ENCODE measurements at places on chromosomes 3 and 15.

DNA sequence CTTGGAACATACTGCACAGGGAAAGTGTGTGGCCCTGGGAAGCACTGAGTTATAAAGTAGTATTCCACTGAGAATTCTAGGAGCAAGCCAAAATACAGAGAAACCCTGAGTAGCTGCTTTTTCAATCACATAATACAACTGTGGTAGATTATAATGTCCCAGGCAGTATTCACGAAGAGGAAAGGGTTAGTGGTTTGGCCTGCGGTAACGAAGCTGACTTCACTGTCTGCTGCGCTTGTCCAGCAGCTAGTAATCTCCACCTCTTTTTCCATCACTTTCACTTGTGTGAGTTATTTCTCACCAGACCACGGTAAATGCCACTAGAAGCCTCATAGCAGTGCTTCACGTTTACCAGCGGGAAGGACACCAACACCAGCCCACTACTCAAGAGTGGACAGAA lies 34.4 kb downstream of the RPL39L start:
- DNase-seq, result no peak

DNA sequence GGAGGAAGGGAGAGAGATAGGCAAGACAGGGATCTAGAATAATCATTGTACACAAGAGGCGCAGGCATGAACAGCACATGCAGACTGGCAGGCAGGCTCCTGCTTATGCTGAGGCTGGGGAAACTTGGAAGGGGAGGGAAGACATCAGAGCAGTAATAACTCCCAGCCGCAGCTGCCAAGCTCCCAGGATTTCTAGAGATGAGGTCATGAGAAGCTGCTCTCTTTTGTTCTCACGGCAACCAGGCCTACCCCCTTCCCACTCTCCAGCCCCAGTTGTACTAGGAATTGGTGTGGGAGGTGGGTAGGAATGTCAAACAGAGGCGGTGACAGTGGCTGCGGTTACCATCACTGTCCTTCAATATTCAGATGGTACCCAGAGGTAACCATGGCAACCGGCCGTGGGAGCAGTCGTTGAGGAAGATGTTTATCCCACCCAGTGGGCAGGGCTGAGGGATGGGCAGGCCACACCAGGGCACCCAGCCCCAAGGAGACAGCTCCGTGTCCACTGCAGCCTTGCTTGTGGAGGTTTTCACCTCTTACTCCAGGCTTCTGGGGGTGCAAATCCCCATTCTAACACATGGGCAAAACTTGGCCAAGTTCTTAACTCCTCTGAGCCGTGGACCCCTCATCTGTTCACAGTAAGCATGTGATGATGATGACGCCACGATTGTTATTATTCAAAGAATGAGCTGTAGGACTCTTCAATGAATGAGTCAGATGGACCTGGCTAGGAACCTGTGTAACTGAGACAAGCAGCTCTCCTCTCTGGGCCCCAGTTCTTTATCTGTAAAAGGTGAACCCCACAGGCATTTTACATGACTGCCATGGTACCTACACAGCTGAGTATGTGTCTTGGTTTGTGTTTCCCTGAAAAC lies 360.8 kb upstream of the PROK2 start:
- DNase-seq, result peak; percentile 15

DNA sequence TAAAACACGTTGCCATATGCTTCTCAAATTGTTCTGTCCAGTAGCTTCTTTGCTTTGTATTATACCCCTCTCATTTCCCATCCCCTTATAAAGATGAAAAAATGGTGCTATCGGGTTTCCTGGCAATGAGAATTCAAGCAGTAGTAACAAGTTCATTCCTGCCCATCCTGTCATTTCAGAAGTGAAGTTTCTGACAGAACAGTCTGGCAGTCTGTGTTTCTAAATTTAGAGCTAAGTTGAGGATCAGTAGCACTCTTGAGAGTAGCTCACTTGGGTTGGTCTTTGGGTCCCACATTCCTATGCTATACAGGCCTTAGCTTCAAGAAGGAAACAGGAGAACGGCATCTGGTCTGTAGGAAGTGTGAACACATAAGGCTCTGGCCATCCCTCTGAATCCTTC lies 134.6 kb downstream of the GHSR start:
- DNase-seq, result no peak

DNA sequence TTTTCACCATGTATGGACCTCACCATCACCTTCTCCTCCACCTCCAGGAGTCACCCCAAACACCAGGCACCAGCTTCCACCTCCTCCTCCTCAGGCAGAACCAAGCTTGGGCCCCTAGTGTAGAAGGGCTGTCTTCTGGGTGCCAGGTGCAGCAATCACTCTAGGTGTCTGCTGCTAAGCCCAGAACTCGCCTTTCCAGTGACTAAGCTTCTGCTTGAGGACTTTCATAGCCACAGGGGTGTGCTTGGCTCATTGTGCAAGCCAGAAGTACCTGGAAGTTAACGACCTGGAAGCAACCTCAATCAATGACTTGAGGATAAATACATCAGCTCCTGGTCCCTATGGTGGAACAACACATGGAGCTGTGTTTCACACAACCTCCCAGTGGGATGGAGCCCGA lies 49.8 kb upstream of the PXYLP1 start:
- no peak for DNase-seq

GRCh38 chr15:41988896-41989572 lies 16.7 kb upstream of the EHD4 start:
- DNase-seq, result no peak

- no peak for DNase-seq
Observed at GRCh38 chr3:193720169-193720568, 127.2 kb downstream of the OPA1 start.

GRCh38 chr3:111989061-111989678 lies 9.6 kb upstream of the TAGLN3 start:
- DNase-seq, result peak; percentile 48

GRCh38 chr3:111237946-111238345 lies 166.3 kb downstream of the NECTIN3 start:
- DNase-seq, result no peak

DNA sequence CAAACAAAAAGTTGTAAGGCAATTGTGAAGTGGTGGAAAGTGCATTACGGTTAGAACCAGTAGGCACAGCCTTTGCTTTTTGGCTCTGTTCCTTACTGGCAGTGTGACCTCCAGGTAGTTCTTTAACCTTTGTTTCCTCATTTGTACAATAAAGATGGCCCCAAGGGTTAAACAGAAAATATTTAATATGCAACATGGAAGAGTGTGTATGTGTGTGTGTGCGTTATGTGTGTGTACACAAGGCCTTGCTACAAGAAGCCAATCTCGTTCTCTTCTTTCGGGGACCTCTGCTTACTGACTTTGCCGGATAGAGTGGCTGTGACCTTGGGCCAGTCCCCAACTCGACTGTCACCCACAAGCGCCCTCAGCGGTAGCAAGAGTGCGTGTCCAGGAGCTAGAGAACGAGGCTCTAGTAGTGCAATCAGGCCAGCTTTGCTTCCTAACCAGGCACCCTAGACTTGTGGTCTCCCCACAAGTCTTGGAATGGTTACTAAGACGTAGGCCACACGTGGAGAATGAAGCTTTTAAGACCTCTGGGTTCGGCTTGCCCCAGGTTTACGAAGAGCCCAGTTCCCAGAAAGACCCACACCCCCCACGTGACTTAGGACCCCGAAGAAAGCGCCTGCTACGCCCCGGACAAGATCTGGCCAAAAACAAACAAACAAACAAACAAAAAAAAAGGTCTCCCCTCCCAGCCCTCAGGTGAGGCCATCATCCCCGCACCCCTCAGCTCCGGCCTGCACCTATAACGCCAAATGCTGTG lies 593 bp downstream of the CIAO2A start:
- peak; percentile 82 for DNase-seq

- peak; percentile 82 for DNase-seq
Observed at GRCh38 chr3:126389112-126389793, 5.5 kb upstream of the CFAP100 start.

- DNase-seq, result no peak
Observed at GRCh38 chr3:148607491-148607890, 90.2 kb upstream of the AGTR1 start.

DNA sequence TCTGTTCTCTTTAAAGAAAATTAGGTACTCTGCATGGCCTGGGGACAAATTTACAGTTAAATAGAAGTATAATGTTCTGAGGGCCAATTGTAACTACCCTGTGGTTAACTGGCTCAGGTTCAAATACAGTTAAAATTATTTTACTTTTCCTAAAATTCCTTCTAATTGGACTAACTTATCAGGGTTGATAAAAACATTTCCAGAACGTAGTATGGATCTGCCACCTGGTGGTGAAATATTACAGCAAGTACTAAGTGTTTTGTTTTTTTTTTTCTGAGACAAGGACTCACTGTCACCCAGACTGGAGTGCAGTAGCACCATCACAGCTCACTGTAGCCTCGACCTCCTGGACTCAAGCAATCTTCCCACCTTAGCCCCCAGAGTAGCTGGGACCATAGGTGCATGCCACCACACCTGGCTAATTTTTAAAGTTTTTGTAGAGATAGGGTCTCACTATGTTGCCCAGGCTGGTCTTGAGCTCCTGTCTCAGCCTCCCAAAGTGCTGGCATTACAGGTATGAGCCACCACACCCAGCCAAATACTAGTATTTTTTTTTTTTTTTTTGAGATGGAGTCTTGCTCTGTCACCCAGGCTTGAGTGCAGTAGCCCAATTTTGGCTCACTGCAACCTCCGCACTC lies 29.2 kb downstream of the NEO1 start:
- peak; percentile 61 for DNase-seq

- DNase-seq, result no peak
Observed at GRCh38 chr3:197022405-197023231, 7.0 kb downstream of the MELTF start.

DNA sequence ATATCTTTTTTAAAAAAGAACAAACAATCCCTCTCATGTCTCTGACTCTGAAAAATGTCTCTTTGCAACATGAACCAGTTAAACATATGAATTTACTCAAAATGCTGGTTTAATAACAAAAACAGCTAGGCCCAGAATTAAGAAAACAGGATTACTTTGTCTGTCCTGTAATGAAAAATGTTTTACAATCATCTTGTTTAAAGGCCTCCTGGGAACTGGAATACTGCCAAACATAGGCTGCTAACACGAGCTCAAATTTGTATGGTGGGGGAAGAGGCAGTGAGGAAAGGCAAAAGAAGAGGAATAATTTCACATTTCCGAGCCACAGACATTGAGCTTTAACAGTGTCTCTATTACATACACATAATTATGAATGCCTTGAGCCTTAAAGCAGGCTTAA lies 61.7 kb upstream of the PPIB start:
- DNase-seq, result peak; percentile 72

DNA sequence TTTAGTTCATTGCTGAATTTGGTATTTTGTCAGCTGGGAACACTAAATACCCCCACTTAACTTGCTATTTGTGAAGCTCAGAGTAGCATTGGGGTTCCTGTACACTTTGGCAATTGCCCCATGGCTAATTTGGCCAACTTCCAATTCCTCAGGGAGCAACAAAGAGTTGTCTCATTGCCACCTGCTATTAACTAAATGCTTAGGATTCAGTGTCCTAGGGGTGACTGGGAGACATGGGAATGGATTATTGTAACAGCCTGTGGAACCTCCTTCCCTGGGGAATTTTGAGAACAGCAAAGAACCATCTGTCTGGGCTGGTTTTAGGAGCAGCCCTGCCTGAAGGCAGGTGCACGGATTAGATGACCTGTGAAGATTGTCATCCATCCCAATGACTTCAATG lies 437.4 kb upstream of the TPRG1 start:
- DNase-seq, result no peak

DNA sequence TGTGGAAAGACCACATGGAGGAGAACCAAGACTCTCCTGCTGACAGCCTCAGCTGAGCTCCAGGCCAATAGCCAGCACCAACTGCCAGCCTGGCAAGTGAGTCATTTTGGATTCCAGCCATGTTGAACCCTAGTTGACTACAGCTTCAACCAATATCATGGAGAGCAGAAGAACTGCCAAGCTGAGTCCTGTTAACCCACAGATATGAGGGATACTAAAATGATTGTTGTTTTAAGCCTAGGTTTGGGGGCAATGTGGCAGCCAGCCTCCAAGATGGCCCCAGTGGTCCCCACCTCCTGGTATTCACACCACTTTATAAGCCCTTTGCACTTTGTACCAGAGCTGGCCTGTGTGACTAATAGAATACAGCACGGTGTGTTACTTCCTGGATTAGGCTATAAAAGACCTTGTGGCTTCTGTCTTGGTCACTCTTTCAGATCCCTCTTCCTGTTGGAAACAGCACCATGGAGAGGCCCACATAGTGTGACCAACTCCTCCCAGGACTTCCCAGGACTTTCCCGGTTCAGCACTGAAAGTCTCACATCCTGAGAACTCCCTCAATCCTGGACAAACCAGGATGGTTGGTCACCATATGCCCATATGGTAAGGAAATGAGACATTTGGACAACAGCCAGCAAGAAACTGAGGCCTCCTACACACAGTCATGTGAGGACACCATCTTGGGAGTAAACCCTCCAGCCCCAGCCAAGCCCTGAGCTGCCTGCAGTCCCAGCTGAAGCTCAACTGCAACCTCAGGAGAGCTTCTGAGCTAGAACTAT lies 32.4 kb upstream of the CDV3 start:
- no peak for DNase-seq

DNA sequence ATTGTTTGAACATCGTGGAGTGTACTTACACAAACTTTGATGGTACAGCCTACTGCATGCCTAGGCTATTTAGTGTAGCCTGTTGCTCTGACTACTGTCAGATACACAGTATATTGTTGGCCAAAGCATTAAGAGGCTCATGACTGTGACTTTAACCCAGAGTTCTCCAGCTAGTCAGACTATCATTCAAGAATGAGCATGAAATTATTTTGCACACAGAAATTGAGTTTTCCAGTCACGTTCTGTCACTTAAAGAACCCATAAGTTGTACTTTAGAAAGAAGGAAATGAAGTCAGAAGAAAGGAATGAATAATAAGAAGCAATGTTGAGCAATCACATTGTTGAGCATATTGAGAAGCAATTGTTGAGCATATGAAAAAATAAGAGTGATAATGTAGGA lies 37.6 kb upstream of the SLC22A13 start:
- DNase-seq, result no peak

GRCh38 chr15:88241060-88241459 lies 15.5 kb downstream of the NTRK3 start:
- no peak for DNase-seq

GRCh38 chr15:99538261-99538660 lies 27.5 kb upstream of the MEF2A start:
- no peak for DNase-seq

DNA sequence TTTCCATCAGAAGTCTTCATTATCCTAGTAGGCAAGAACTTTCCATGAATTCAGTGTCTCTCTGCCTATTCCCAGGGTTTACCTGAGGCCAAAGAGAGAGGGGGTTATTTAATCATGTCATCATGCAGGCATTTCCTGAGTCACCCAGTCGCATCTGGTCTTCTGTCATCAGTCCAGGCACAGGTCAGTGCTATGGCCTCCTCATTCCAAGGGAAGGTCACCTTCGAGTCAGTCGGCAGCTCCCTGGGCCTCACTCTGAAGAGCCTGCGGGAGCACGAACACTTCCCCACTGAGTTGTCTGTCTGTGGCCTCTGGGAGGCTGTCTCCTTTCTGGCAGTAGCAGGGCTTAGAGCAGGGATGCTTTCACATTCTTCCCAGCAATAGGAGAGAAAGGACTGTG lies 26.2 kb upstream of the LRTM1 start:
- DNase-seq, result no peak

GRCh38 chr3:77025471-77025870 lies 14.4 kb upstream of the ROBO2 start:
- DNase-seq, result no peak

GRCh38 chr15:25875566-25875965 lies 12.4 kb upstream of the ATP10A start:
- no peak for DNase-seq

- DNase-seq, result no peak
Observed at GRCh38 chr15:47803767-47804166, 86.5 kb downstream of the SEMA6D start.

- no peak for DNase-seq
Observed at GRCh38 chr3:33456756-33457155, 16.6 kb upstream of the UBP1 start.

- no peak for DNase-seq
Observed at GRCh38 chr3:37072892-37073291, 79.6 kb downstream of the MLH1 start.
